Esophagus squamous epithelium (tissue), 5 donors: ENCODE measurements at places on chromosomes 12 and 14. TPM values are rescaled to one million over a fixed set of nuclear protein-coding genes. Genes with fewer than 3 reads are reported as not detected.

The STXBP6 gene
- 1.2 TPM for total RNA-seq

The POTEM gene
- total RNA-seq: not detected

The KLRD1 gene
- total RNA-seq: 0.92 TPM

The PYM1 gene
- 75.2 TPM for total RNA-seq
